ENCODE measurements at places on chromosomes 7 and 10.

GRCh38 chr10:87927091-87927490 is 63.7 kb downstream of the PTEN start:
- DNase-seq = no peak

DNA sequence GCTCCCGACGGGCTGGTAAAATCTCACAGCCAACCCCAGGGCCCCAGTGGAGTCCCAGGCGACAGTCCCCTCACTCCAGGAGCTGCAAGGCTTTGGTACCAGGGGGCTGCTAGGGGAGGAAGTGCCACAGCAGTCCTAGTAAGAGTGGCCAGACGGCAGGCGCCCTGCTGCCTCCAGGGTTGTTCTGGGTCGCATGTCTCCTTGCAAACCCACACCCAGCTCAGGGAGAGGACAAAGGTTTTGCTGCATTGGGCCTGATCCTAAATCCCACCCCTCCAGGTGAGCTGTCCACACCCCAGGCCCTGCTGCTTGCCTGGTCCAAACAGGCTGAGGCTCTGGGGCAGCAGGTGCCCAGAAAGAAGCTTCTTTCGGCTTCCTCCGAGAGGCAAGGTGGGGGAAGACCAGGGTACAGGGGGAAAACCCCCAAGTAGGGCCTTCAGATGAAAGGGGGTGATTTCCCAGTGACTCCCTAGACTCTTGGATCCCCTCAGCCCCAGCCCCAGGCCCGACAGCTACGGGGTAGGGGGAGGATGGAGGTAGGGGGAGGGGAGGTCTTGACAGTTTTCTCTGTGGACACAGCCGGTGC is 4.2 kb upstream of the KCP start:
- no peak for DNase-seq

DNA sequence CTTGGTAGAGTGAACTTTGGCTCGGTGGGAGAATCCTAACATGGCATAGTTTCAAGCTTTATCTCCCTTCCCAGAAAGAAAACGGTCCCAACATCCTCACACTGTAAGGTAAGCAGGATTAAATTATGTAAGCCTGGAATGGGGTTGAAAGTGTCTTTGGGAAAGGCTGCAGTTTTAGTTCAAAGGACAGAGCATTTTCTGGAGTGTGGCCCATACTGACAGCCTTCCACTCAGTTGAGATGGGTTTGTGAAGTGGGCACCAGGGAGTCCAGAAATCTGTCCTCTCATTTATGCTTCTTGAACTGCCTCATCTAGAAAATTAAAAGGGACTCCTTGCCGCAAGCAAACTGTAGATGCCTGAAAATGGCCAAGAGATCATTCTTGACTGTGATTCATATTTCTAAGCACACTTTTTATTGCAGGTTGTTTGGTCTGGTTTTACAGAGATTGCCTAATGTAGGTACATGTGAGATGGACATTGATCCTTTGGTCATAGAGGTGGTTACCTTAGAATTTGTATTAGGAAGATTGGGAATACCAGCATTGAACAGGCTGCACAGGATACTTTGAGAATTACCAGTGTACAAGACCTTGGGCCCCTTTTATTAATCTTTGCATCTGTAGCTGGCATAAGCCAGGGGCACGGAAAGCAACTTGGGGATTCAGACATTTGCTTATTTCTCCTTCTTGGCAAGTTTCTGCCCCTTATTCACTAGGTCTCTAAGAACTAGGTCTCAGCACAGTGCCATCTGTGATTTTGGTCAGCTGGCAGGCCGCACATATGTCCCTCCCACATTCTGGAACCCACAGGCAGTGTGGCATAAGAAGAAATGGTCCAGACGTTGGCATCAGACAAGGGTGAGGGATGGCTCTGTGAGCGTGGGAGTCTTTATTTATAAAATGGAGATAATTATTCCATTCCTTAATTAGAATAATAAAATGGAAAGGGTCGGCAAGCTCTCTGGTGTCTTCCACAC is 125.9 kb downstream of the GLCCI1 start:
- DNase-seq = no peak

DNA sequence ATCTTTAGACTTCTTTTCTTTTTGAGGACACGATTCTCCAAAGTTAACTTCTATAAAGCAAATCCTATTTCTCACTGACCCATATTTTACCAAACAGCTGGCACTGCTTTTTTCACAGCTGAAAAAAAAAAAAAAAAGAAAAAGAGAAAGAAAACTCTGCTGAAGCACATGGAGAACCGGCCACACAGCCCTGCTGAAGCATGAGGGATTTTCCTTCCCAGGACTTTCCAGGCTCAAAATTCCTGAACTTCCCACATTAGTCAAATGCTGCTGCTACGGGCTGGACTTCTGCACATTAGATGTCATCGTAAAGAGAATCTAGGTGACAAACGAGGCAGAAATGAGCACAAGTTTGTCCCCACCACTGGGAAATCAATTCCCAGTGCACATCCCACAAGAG is 25.2 kb downstream of the HIPK2 start:
- DNase-seq = no peak

DNA sequence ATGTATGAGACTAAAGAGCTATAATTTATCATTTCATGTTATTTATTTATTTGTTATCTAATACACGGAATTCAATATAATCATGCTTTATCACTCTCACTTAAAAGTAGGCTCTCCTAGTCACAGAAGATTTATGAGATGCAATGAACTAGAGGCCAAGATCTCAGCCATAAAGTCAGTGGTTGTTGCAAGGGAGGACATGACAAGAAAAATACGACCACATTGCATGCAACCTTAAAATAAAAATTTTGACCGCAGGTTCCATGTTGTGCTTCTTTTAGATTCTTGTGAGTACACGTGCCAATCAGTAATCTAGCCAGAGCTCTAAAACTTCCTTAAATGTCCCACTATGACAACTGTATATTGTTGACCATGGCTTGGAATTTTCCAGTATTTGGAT is 75.9 kb upstream of the SP8 start:
- no peak for DNase-seq
